ENCODE measurements at places on chromosomes 11 and 22.

- DNase-seq: no peak
These were observed 39.2 kb downstream of the KDM2A start for GRCh38 chr11:67158221-67158620.

DNA sequence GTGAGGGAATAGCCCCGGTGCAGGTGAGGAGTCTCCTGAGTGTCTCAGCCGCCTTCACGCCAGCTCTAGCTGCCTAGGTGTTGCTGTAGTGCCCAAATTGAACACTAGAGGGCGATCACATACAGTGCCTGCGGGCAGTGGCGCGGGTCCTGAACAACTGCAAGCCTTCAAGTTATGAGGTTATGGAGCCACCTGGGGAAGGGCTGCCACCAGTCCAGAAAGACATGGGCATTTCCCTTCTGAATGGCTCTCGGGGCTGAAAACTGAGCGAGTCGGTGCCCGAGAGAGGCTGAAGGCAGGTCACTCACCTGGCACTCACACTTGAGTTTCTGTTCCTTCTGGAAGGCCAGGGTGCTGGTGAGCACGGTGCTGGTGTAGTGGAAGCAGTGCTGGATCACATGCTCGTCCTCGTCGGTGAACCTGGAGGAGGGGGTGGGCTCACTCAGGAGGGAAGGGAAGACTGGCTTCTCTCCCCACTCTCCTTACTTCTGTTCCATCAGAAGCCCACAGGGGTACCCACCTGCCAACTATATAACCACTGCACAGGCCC lies 88.4 kb downstream of the PDE2A start:
- DNase-seq: peak; percentile 58

DNA sequence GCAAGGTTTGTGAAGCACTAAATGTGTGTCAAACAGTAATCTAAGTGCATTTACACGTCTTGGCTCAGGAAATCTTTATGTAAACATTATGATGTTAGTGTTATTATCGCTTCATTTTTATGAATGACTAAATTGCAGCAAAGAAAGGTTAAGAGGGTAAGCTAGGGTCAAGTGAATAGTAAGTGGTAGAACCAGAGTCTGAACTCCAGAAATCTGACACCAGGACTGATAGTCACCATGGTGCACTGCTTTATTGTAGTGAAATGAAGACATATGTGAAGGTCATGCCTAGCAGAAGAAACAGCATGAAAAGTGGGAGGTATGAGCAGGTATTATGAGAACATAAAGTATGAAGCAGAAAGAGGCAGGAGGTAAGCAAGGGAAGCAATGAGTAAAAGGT lies 368.7 kb upstream of the TENM4 start:
- no peak for DNase-seq

GRCh38 chr11:70473873-70474690 lies 75.8 kb downstream of the CTTN start:
- DNase-seq: no peak

GRCh38 chr22:38460426-38460840 lies 5.4 kb upstream of the KCNJ4 start:
- DNase-seq: no peak

GRCh38 chr11:119754199-119754598 lies 25.2 kb upstream of the NECTIN1 start:
- DNase-seq: no peak

- no peak for DNase-seq
These were observed 13.9 kb downstream of the IFITM10 start for GRCh38 chr11:1736447-1736992.

DNA sequence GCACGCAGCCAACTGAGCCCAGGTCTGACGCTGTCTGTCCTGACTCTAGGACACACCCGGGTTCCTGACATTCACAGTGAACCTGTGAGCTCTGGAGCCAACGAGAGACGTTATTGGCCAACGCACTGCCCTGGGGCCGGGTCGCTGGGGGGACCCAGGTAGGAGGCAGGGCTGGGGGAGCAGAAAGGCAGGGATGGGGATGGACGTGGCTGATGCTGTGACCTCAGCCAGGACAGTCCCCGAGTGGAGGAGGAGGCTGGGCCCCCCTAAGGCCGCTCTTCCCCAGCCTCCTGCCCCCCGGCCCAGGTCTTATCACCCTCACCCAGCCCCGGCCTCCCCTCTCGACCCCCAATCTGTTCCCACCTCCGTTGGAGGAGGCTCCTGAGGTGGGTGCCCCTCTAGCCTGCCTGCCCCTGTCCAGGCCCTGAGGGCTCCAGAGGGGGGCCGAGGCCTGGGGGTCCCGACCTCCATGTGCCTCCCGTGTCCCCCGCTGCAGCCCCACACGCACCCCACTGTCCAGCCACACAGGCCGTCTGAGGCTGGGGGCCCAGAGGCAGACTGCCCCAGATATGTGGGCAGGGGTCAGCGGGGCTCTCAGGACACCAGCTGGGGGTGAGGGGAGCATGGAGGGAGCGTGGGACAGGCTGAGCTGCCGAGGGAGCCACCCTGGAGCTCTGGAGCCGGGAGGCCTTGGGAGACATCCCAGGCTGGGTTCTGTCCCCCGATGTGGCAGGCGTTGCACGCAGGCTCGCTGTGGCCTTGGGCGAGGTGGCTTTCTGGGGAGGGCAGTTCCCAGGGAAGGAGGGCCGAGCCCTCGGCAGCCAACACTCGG lies 29.2 kb upstream of the MUC5AC start:
- DNase-seq: no peak

DNA sequence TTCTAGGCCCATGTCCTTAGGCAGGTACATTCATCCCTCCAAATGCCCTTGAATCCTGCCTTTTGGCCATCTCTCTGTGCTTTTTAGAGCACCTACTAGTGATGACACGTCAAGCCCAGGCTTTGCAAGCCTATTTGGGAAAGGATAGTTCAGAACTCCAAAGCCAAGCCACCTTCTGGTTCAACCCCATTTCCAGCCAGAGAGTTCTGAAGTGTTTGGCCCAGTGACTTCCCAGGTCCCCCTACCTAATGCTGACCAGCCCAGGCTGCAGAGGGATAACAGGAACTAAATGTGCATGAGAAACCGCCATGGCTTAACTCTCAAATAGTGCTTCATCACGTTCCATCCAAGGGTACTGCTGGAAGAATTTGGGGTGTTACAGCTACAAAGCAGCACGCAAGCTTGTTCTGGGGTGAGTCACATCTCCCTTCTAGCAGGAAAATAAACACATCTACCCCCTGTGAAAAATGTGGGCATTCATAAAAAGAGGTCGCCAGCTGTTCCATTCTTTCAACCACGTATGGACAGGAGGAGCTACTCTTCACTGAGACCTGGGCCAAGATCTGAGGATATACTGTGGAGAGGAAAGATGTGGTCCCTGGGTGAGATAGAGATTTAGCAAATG lies 2.0 kb upstream of the FXYD6 start:
- DNase-seq: no peak

DNA sequence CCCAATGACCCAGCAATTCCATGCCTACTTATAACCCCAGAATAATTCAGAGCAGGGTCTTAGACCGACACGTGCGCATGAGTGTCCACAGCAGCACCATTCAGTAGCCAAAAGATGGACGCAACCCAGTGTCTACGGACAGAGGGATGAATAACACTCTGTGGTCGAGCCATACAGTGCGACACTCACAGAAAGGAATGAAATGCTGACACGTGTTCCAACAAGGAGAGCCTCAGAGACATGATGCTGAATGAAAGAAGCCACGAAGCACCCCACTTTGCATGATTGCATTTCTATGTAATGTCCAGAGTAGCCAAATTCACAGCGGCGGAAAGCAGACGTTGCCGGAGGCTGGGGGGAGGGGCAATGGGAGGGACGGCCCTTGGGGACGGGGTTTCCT lies 134.4 kb downstream of the CTTN start:
- DNase-seq: no peak

DNA sequence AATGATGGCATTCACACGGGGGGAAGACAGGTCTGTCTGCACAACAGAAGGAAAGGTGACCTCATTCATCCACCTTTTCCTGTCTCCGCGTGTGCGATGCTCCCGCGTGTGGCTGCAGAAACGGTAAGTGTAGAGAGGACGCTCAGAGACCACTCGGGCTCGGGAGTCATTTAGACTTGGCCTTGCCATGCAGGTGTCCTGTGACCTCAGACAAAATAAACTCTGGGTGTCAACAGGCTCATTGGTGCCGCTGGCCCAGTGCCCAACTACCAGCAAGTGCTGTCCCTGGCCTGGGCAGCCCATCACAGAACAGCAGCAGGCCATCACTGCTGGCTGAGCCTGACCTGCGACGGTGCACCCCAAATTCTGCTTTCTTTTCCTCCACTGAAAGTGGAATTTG lies 48.1 kb upstream of the ARFGAP3 start:
- DNase-seq: no peak

GRCh38 chr22:39481054-39481453 lies 21.0 kb upstream of the MIEF1 start:
- no peak for DNase-seq

- DNase-seq: no peak
These were observed 6.2 kb downstream of the FAM227A start for GRCh38 chr22:38649841-38650522.

DNA sequence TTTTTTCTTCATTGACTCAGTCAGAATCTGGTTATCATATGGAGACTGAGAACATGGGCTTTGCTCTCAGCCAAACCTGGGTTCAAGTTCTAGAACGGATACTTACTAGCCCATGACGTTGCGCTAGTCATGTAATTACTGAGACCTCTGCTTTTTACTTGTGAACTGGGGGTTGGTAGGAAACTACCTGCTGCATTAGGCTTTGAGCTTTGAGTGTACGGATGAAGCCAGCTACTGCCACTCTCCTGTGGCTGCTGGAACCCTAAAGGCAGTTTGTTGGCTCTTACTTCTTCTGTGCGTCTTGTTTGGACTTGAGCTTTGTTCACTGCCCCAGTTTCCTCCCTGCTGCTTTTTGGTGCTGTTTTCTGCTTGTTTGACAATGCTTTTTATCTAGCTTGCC lies 18.1 kb downstream of the PPP6R2 start:
- no peak for DNase-seq

DNA sequence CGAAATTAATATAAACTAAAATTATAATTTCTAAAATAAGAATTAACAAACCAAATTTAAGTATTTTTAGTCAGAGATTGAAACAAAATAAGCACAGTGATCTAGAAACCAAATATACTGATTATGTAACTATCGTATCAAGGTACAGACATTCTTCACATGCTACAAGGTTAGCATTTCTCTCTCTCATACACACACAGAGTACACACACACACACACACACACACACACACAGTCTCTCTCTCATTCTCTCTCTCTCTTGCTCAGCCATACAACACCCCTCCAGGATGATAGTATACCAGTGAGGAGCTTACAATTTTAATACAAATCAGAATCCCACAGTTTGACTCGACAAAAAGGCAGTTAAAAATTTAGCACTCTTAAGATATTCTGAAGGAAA lies 66.0 kb downstream of the RDX start:
- no peak for DNase-seq

- no peak for DNase-seq
These were observed 53.0 kb downstream of the CEP164 start for GRCh38 chr11:117380676-117381075.

- no peak for DNase-seq
These were observed 733.5 kb downstream of the BRD1 start for GRCh38 chr22:49094151-49094550.

- DNase-seq: peak; percentile 85
These were observed 5.3 kb upstream of the GALR3 start for GRCh38 chr22:37817705-37818408.

DNA sequence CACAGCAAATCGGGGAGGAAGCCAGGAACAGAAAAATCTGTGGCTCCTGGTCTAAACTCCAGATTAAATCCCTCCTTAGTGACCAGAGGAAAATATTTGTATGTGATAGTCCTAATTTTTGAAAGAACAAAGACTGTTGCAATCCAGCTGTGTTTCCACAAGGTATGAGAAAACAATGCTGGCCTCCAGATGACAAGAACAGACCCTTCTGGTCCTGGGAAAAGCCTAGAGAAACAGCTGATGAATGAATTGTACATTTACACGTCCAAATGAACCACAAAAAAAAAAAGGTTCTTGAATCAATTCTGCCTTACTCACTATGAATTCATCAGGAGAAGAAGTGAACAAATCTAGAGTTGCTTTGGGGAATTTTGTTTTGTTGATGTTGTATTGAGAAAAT lies 63.7 kb downstream of the ETS1 start:
- no peak for DNase-seq

DNA sequence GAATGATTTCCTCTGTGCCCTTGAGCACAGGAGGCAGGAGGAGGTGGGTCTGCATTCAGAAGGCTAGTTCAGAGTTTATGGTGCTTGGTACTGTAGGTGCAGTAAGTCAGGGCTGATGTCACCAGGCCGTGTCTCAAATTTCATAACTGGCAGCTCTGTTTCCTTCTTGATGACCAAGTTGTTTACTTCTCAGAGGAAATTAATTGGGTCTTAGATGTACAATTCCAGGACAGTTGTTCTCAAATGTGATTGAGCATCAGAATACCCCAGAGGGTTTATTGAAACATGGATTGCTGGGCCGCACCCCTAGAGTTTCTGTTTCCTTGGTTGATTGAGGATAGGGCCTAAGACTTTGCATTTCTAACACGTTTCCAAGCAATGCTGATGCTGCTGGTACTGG lies 6.2 kb downstream of the AMOTL1 start:
- no peak for DNase-seq

GRCh38 chr11:102263379-102264003 lies 53.8 kb upstream of the BIRC3 start:
- DNase-seq: no peak

DNA sequence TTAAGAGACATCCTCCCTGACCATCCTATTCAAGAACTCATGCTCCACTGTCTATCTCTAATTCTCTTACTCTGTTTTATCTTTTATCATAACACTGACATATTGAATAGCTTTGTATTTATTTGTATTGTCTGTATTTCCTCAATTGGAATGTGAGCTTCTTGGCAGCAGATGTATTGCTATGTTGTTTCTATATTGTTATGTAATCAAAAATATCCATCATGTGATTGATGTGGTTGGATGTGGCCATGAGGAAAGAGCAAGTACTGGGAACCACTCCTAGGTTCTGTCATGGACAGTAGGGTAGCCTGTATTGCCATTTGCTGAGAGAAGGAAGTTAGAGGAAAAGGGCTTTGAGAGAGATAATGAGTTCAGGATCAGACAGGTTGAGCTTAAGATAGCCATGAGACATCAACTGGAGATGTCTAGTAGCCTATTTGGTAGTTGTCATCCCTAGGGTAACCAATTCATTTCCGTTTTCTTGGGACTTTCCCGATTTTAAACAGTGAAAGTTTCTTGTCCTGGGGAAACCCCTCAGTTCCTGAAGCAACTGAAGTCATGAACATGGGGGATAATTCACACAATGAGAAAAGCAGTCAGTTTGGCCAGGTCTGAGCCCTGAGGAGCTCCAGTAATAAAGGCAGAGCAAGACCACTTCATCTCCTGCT lies 404.5 kb downstream of the INSC start:
- DNase-seq: no peak

- no peak for DNase-seq
These were observed 6.9 kb upstream of the B3GNT6 start for GRCh38 chr11:77027275-77027674.

All from activated T-cell treated with anti-CD3 and anti-CD28 coated beads for 4 hours (primary cell).